ENCODE measurements at places on chromosomes 16 and 17.

DNA sequence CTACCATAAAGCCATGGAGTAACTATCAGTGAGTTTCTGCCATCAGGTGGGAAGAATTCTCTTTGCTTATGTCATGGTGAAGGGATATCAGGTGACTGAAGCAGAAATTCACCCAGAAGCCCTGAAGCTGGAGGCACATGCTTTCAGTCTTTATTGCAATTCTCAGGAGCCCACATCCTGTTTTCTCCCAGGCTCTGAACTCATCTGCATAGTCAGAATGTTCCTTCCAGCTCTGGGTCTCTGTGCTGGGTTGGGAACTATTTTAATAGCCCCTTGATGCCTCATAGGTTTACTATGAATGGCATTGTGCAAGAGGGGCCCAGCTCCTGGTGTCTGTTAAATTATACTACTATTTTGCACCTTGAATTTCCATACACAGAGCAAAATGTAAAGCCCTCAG lies 198.4 kb upstream of the SOX9 start:
- no peak for DNase-seq

DNA sequence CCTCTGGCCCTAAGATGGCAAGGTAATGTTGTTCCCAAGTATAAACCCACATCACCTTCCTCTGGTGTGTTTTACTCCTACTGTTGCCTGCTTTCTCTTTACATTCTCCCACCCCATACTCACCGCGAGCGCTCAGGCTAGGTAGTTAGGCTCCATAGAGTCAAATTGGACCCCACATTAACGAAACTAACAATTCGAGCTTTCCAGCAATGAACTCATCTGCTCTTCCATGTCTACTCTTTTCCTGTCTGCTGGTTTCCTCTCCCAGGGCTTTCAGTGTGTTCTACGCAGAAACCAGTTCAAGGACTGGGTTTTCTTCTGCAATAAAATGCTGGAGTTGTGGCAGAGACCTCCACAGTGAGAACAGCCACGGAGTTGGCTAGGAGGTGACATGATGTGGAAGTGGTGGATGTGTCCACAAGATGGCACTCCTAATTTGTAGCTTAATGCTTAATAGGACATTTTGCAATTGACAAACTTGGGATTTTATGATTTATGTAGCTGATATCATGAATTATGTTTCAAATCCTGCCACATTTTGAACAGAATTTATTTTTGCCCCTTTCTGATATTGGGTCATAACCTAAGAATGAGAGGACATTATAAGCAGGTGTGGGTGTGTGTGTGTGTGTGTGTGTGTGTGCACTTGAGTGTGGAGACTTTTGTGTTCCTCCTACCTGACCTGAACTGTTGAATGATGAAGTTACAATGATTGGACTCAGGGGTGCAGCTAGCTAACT lies 2.2 kb upstream of the UQCRC2 start:
- DNase-seq, result peak; percentile 30

DNA sequence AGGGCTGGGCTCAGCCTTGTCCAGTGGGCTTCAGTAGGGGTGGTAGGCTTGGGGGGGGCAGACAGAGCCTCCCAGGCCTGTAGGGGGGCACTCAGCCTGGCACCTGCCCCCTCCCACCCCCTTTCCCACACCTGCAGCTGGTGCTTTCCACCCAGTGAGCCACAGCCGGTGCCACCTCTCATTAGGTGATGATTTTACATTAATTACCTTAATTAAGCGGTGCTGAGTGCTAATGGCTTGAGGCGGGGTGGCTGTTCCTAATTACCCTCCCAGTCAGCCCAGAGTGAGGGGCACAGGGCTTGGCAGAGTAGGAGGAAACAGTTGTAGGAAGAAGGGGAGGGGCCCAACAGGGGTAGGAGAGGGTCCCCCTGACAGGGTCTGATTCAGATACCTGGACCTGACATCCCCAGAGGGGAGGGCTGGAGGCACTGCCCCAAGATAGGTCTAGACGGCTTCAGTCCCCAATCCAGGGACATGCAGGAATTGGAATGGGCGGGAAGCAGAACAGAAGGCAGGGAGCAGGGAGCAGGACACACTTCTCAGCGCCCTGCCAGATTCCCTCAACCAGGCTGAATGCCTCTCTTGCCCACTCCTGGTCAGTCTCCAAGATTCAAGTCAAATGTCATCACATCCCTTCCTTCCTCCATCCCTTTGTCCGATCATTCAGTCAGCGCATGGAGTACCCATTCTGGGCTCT lies 26.5 kb upstream of the PHF12 start:
- no peak for DNase-seq

DNA sequence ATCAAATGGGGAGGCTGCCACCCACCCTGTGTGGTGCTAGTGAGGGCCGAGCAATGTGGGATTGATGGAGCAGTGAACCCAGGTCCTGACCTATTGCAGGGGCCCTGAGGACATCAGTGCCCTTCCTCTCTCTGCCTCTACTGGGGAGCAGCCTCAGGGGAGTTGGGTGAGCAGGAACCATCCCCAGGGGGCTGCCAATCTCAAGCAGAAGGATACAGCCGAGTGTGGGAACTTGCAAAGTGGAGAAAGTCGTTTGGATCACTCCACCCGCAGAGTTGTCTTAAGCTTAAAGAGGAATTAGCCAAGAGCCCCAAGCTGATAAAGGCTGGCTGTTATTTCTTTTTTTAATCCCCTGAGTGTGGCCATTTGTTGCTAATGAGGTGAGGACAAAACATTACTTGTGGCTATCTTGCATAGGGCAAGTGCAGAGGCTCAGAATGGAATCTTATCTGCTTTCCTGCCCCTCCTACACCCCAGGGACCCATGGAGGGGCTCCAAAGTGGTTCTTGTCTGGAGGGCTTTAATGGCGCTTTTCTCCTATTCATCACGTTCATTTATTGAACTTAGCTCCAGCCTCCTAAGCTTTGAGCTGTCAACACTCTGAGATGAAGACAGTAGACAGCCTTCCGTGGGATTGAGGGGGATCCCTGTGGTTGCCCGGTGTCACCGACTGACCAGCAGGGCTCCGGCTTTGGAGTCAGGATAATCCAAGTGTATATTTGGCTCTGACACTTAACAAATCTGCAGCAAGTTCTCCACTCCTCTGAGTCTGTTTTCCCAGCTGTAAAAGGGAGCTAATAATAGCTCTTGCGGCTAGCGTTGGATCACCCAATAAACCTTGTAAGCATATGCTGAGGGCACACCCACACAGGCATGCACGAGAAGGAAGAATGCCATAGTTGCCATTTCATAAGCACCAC lies 45.1 kb downstream of the MYH11 start:
- DNase-seq, result no peak

DNA sequence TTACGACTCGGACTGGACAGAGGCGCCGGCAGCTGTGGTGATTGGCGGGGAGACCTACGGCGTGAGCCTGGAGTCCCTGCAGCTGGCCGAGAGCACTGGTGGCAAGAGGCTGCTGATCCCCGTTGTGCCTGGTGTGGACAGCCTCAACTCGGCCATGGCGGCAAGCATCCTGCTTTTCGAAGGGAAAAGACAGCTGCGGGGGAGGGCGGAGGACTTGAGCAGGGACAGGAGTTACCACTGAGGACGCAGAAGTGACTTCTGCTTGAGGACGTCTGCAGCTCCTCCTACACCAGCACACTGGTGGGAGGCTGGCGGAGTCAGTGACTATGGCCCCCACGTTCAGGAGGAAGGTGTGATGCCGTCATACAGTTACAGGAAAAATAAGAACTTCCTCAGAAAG lies 9.7 kb downstream of the MRM3 start:
- DNase-seq, result no peak

GRCh38 chr17:16477255-16477654 lies 14.7 kb downstream of the LRRC75A start:
- peak; percentile 91 for DNase-seq

All from kidney capillary endothelial cell (primary cell).